ENCODE measurements at places on chromosomes 2 and 18. TPM values are rescaled to one million over a fixed set of nuclear protein-coding genes. Genes with fewer than 3 reads are reported as not detected.
A peak's percentile ranks its signal among the peaks of the same experiment; 100 is the strongest.

DNA sequence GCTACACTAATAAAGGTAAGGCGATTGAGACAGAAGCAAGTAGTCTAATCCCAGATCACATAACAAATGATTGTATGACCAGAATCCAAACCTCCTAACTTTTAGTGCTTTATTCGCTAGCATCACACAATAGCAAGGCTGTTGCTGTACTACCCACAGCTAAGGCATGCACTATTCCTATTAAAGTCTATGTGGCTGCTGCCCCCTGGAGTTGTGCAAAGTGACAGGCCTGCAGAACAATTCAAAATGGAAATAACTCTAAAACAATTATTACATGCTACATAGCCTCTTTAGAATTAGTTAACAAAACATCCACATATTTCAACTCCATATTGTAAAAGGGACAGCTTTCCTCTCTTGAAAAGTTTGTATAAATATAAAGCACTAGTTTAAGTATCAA is 6.0 kb downstream of the ERBB4 start:
- no peaks in the 10 kb centered on the region for H3K4me1 ChIP-seq

GRCh38 chr2:10324095-10324832 is 21.6 kb downstream of the HPCAL1 start:
- no peaks in the 10 kb centered on the region for H3K36me3 ChIP-seq
- no peaks in the 10 kb centered on the region for H3K27me3 ChIP-seq
- H3K4me1 ChIP-seq = no peaks in the 10 kb centered on the region
- peak; percentile 59 for DNase-seq
- no peak overlapping the region for H3K4me3 ChIP-seq

- H3K36me3 ChIP-seq = peaks cover 15% of the 10 kb centered on the region
- no peak for DNase-seq
- no peak overlapping the region for H3K4me3 ChIP-seq
- H3K27me3 ChIP-seq = no peaks in the 10 kb centered on the region
These were observed 7.9 kb upstream of the COLEC11 start for GRCh38 chr2:3587021-3587420.

- no peaks in the 10 kb centered on the region for H3K27me3 ChIP-seq
- H3K27ac ChIP-seq = peak overlapping the region; percentile 34
- H3K4me3 ChIP-seq = no peak overlapping the region
- peaks cover 14% of the 10 kb centered on the region for H3K4me1 ChIP-seq
These were observed 1202.5 kb downstream of the DSC3 start for GRCh38 chr18:29840089-29840488.

DNA sequence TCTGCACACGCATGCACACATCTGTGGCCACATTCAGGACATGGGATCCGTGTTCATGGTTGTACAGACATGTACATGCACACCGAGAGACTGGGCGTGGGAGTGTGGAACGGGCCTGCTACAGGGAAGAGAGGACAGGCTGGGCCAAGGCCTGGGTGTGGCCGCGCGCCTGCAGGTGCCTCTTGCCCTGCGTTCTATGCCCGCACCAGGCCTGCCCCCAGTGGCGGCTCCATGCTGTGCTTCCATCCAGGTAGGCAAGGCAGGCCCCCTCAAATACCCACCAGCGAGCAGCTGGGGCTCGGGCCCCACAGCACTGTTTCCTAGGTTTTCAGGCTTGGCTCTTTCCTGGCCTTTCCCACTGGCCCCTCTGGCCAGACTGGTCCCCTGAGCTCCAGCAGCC is 15.5 kb upstream of the PTMA start:
- no peak for DNase-seq
- no peaks in the 10 kb centered on the region for H3K27me3 ChIP-seq
- H3K36me3 ChIP-seq = no peaks in the 10 kb centered on the region
- H3K4me3 ChIP-seq = no peak overlapping the region
- H3K4me1 ChIP-seq = peaks cover 22% of the 10 kb centered on the region

GRCh38 chr18:10116574-10116973 is 202.8 kb downstream of the VAPA start:
- no peaks in the 10 kb centered on the region for H3K27me3 ChIP-seq
- no peaks in the 10 kb centered on the region for H3K36me3 ChIP-seq
- 0 out of 2 replicates have a peak, but pooled peaks cover under 1% of the 10 kb centered on the region for H3K4me1 ChIP-seq
- H3K4me3 ChIP-seq = no peak overlapping the region
- no peak for DNase-seq

GRCh38 chr18:34913837-34914661 is 127.2 kb upstream of the MAPRE2 start:
- peaks cover 20% of the 10 kb centered on the region for H3K4me1 ChIP-seq
- H3K27ac ChIP-seq = no peak overlapping the region
- H3K27me3 ChIP-seq = no peaks in the 10 kb centered on the region

GRCh38 chr18:9488538-9488937 is 13.2 kb downstream of the RALBP1 start:
- DNase-seq = no peak
- no peak overlapping the region for H3K27ac ChIP-seq
- no peaks in the 10 kb centered on the region for H3K4me1 ChIP-seq
- no peaks in the 10 kb centered on the region for H3K27me3 ChIP-seq
- no peaks in the 10 kb centered on the region for H3K36me3 ChIP-seq
- H3K4me3 ChIP-seq = no peak overlapping the region

GRCh38 chr18:13252686-13253410 is 34.3 kb downstream of the LDLRAD4 start:
- no peak for DNase-seq
- no peak overlapping the region for H3K4me3 ChIP-seq
- H3K36me3 ChIP-seq = no peaks in the 10 kb centered on the region
- 0 out of 2 replicates have a peak, but pooled peaks cover 12% of the 10 kb centered on the region for H3K27me3 ChIP-seq

DNA sequence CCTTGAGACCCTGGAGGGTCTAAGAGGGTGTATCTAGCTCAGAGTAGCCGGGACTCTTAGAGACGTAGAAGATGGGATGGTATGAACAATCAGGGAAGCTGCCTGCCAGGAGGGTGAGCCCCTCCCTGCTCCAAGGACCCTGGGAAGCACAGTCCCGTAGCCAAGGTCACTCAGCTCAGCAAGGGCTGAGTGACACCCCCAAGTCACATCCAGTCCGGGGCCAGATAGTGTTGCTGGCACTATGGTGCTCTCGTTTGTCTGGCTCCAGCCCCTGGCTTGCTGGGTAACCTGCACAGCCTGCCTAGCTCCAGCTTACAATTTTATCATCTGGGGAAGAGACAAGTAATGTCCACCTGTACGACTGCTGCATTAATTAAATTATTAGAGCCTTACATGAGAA is 22.3 kb downstream of the REEP1 start:
- no peak overlapping the region for H3K4me3 ChIP-seq
- no peak for DNase-seq
- peaks cover 43% of the 10 kb centered on the region for H3K27me3 ChIP-seq
- no peak overlapping the region for H3K27ac ChIP-seq

- H3K27ac ChIP-seq = no peak overlapping the region
- no peaks in the 10 kb centered on the region for H3K4me1 ChIP-seq
- H3K4me3 ChIP-seq = no peak overlapping the region
- no peaks in the 10 kb centered on the region for H3K36me3 ChIP-seq
These were observed 39.5 kb downstream of the ORC4 start for GRCh38 chr2:147980940-147981528.

GRCh38 chr2:31736695-31737454 is 156.1 kb upstream of the SRD5A2 start:
- 0 out of 2 replicates have a peak, but pooled peaks cover 7% of the 10 kb centered on the region for H3K27me3 ChIP-seq
- H3K27ac ChIP-seq = no peak overlapping the region
- H3K4me1 ChIP-seq = no peaks in the 10 kb centered on the region
- no peak overlapping the region for H3K4me3 ChIP-seq
- no peaks in the 10 kb centered on the region for H3K36me3 ChIP-seq
- DNase-seq = no peak

- no peak overlapping the region for H3K4me3 ChIP-seq
- peak; percentile 77 for DNase-seq
- no peaks in the 10 kb centered on the region for H3K36me3 ChIP-seq
- no peaks in the 10 kb centered on the region for H3K27me3 ChIP-seq
- no peak overlapping the region for H3K27ac ChIP-seq
These were observed 337.4 kb downstream of the PTPRM start for GRCh38 chr18:7904529-7904928.

EVA1A gene
- 149 TPM for polyA plus RNA-seq

GPR39 gene
- polyA plus RNA-seq = 1.6 TPM
